ENCODE measurements at places on chromosomes 12 and 14.

DNA sequence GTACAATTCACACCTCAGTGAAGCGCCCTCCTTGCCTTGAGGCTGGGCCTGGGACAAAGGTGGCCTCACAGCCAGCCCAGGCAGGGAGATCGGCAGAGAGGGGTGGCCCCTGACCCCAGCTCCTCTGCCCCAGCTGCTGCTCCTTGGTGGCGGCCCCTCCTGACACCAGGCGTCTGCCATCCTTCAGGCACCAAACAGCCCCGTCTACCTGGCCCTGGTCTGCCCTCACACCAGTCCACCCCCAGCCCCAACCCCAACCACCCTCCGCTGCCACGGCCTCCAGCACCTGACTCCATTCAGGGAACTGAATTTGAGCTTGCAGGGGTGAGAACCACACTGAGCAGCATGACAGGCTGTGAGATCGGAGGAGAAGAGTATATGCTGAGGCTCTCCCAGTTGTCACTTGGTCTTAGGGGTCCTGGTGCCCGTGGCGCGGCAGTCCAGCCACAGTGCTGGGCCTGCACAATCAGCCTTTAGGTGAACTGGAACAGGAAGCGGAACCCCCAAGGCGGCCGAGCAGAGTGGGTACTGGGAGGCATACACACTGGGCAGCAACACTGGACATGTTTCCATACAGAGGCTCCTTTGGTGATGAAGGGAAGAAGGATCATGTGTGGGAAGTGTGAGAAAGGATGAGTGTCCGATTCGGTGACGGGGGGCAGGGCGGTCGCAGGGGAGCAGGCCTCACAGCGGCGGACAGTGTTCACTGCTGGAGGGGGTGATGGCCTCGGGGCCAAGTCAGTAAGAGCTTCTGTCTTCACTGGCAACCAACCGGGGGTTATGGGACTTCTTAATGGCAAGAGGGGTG lies 18.7 kb downstream of the ZFYVE21 start:
- no peak for DNase-seq

GRCh38 chr14:64676410-64677008 lies 27.7 kb upstream of the PLEKHG3 start:
- DNase-seq, result no peak

- no peak for DNase-seq
These were observed 73.8 kb downstream of the NTF3 start for GRCh38 chr12:5505751-5506150.

- no peak for DNase-seq
These were observed 150.0 kb upstream of the CRY1 start for GRCh38 chr12:107243341-107243740.

- no peak for DNase-seq
These were observed 308.7 kb upstream of the DDHD1 start for GRCh38 chr14:53461858-53462257.

- DNase-seq, result no peak
These were observed 26.3 kb downstream of the TC2N start for GRCh38 chr14:91841065-91841464.

DNA sequence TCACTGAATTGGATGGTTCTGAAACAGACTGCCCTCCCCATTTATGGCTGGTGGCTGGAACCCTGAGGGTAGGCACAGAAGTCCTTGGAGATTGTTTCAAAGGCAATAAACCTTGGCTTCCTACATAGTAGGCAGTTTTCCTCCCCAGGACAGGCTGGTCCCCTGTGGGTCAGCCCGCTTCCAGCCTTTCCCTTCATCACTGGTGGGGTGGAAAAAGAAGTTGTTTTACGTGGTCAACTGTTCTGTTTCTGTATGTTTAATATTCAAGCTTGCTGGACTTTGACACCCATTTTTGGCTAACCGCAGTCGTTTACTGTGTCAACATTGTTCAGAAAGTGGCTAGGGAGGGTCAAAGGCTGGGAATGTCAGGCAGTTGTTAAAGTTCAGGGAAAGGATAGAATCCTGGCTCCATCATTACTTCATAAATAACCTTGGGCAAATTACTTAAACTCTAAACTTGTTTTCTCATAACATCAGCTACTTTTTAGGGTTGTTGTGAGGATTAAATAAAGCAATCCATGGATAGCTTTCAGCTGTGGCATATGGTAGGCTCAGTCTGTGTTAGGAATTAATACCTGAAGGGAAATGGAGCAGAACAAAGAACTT lies 2.4 kb downstream of the KLHDC2 start:
- no peak for DNase-seq

GRCh38 chr12:110105986-110106385 lies 18.2 kb upstream of the IFT81 start:
- DNase-seq, result no peak

DNA sequence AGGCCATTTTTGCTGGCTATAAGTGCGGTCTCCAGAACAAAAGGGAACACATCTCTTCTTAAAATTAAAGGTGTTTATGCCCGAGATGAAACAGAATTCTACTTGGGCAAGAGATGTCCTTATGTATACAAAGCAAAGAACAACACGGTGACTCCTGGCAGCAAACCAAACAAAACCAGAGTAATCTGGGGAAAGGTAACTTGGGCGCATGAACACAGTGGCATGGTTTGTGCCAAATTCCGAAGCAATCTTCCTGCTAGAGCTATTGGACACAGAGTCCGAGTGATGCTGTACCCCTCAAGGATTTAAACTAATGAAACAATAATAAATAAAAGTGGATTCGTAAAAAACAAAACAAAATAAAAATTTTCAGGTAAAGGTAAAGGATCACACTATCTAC lies 33.4 kb downstream of the PKP2 start:
- no peak for DNase-seq

DNA sequence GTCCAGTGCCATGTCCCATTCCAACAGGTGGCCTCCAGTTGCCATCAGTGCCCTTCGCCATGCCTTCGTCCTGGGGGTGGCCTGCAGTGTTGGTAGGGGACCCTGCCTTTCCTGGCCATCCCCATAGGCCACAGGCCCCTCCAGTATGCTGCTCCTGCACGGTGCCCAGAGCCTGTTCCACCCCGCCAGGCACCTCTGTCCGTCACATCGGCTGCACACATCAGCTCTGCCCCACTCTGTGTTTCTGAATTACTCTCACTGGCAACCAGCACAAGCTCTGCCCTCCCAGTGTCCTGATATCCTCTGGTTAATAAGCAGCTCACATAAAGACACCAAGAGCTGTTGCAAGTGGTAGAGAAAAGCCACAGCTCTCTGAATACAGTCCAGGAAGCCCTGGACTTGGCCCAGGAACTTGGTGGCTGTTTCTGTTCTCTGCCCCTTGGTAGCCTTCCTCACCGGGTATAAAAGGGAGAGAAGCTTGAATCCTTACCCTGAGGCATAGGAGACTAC lies 31.3 kb upstream of the ATP2A2 start:
- DNase-seq, result no peak

- no peak for DNase-seq
These were observed 5.9 kb downstream of the ITGB7 start for GRCh38 chr12:53201177-53201541.

- DNase-seq, result no peak
These were observed 5.9 kb downstream of the CD163 start for GRCh38 chr12:7497661-7498060.

DNA sequence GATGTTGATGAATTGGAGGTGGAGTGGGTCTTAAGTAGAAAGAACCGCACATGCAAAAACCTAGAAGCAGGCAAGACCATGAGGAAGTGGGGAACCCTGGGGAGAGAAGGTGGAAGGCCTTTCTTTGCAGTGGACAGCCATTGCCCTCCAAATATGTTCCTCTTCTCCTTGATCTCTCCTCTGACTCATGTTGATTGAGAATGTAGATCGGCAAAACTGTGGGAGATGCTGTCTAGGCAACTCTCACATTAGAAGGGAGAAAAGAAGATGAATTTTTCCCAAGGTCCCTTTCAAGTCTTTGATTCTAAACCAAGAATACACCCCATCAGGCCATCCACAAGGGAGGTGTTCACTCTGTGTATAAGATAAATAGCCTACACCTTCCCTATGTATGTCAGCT lies 257.5 kb downstream of the MSRB3 start:
- DNase-seq, result no peak

- no peak for DNase-seq
These were observed 16.3 kb upstream of the TBC1D30 start for GRCh38 chr12:64808110-64808509.

DNA sequence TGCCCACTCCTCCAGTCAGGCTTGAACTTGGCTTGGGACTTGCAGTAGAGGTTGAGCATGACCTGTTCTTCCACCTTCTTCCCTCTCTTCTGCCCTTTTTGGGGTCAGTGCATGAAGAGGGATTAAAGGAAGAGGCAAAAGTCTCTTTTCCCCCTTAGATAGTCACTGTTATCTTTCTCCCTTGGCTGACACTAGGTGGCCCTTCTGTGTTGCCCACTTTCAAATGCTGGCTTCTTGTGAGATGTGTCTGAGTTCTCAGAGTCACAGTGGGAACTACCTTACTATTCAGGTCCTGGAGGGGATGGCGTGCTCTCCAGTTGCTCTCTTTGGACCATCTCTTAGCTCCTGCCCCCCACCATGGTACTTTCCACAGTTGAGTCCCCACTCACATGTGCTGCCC lies 73.6 kb downstream of the GPR65 start:
- no peak for DNase-seq

- no peak for DNase-seq
These were observed 3.5 kb upstream of the GTF2A1 start for GRCh38 chr14:81224222-81224621.

GRCh38 chr12:56374726-56375597 lies 12.3 kb upstream of the APOF start:
- DNase-seq, result no peak

GRCh38 chr12:44015333-44015941 lies 179.6 kb downstream of the TMEM117 start:
- no peak for DNase-seq

DNA sequence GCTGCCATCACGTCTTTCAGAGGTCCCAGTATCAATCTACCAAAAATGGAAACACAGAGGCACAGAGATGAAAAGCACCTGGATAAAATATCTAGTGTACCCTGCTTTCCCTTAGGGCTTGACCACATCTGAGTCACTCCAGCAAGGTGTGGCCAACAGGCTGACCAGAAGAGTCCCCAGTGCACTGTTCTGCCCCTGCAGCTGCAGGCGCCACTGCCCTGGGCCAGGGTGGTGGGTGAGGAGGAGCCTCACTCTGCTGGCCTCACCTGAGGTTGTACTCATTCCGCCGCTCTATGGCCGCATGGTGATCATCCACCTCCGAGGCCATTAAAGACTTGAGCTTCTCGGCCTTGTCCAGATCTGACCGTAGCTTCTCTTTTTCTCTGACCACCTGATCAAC lies 60.4 kb downstream of the NIN start:
- no peak for DNase-seq

DNA sequence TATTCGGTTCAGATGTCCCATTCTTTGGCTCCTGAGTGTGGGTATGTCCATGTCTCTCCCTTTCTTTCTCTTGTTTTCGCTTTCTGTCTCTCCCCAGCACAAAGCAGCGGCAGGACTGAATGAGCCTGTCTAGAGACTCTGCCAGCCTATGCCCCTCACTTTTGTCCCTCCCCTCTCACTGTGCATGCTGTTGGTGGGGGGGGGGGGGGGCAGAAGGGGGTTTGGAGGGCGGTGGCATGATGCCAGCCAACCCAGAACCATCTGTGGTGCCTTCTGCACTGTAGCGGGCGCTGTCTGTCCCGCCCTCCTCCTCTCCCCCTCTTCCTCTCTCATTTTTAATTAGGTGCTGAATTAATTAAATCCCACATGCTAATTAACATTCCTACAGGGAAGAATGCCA lies 17.7 kb downstream of the NGDN start:
- no peak for DNase-seq

- DNase-seq, result no peak
These were observed 10.5 kb downstream of the TTC8 start for GRCh38 chr14:88834883-88835431.

DNA sequence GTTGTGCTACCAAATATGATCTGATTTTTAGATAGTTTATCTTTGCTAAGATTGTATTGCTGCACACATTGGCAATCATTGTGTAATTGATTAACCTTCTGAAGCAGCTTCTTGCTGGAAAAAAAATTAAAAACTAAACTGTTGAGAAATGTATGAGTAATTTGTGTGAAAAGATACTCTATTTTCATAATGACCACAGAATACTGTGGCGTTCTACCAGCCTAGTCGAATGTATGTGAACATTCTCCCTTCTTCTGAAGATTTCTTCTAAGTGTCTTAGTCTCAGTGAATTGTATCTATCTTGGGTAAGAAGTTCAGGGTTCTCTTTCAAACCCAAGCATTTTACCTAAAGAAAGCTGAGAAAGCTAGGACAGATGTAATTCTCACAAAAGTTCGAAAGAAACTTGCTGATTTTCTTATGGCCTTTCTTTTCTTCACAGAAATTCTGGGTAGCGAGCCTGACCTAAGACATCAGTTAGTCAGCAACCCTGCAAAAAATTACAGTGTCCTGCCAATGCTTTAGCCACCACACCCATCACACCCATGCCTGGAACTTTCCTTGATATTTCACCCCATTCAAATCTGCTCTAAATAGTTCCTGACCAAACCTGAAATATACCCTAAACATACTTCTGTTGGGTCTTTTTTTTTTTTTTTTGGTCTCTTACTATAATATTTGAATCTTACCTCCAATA lies 27.1 kb upstream of the C12orf71 start:
- DNase-seq, result no peak

DNA sequence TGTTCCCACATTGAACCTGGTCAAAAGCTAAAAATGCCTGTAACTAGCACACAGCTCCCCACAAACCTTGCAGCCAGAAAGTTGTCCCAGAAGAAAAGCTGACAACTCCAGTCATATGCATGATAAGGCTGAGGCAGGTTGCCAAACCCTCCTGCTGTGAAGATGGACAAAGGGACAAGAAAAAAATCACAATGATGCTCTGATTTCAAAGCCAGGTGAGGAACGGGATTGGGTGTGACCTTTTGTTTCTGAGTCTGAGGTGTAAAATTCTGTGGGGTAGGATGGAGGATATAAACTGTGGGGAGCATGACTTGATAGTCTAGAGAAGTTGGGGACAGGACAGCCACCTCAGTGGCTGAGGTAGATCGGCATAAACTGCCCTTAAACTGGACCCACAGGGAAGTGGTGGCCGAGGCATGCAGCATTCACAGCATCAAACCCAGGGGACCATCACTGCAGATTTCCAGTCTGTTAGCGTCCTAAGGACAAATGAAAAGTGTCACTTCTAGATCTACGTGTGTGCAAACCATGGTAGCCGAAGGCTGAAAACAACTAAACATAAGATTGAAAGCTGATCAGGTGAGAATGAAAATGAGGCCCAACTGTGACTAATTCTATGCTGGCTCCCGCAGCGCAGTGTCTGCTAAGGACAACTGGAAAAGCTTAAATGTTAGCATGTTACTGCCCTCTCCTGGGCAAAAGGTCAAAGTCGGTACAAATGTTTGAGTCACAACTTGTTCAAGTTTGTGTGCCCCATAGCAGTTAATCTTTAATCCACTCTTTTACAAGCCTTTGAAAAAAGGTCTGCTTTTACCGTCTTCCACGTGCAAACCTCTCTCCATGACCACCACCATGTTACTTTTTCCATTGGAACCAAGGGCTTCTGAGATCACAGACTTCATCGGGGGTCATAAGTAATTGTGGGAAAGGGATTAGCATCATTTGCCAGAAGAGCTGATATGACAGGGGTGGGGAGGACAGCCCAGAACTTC lies 39.8 kb downstream of the GRIN2B start:
- no peak for DNase-seq

All from activated CD8-positive, alpha-beta memory T cell treated with anti-CD3 and anti-CD28 coated beads, Interleukin-2, amount 50 U/mL, for 48 hours (primary cell).